Suprapubic skin (tissue), 4 donors: ENCODE measurements at places on chromosomes 1 and 21. TPM values are rescaled to one million over a fixed set of nuclear protein-coding genes. Genes with fewer than 3 reads are reported as not detected.

Gene ZNF697
- 2.6 TPM for total RNA-seq

- no peak for DNase-seq
These were observed 1267.6 kb upstream of the ADGRL2 start for GRCh38 chr1:80533093-80533492.

DNA sequence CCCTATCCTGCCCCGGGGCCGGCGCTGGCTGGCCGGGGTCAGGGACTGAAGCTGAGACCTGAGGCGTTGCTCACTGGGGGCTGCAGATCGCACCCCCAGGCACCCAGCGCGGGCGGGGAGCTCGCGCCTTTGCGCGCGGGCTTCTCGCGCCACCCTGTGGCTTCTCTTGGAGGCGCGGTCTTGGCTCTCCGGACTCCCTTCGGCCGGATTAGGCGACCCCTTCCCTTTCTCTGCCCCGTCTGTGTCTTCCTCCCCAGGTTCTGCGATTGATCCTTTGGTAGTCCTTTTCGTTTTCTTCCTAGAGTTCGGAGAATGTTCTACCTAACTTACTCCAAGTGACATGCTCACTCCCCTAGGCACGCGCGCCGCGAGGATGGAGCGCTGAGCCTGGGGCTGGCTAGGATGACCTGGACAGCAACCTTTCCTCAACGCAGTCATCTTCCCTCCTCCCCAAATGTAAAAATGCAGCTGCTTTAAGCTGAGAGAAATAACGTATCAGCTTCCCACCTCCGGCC lies 495 bp upstream of the NTRK1 start:
- no peak for DNase-seq

Gene OVAAL
- not detected for total RNA-seq

GRCh38 chr1:105736349-105736748 lies 1320.1 kb upstream of the PRMT6 start:
- DNase-seq = no peak

Gene TNFRSF4
- total RNA-seq = 0.72 TPM

Gene OR6K3
- total RNA-seq = not detected

DNA sequence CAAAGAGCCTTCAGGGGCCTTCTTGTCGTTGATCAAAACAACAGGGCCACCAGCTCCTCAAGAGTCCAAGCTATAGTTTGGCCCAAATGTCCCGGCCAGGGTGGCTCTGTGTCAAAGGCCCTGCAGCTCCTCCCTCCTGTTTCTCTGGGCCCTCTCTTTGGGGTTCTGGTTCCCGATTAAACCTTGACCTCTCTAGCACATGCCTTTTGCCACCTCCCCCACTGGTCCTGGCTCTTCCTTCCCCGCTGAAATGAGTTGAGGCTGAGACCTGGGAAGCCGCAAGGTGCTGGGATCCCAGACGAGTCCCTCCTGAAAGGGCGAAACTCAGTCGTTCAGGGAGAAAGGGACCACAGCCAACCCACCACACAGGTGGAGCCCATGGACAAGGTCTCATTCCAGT lies 56.9 kb downstream of the CASZ1 start:
- no peak for DNase-seq

- DNase-seq = no peak
These were observed 3.2 kb upstream of the DISP3 start for GRCh38 chr1:11475748-11476147.

Gene NLRP3
- 1.1 TPM for total RNA-seq

GRCh38 chr1:52556641-52557360 lies 3.9 kb upstream of the TUT4 start:
- no peak for DNase-seq

- no peak for DNase-seq
These were observed 29.4 kb downstream of the RWDD3 start for GRCh38 chr1:95263450-95263849.
